ENCODE measurements at places on chromosomes 4 and X. TPM values are rescaled to one million over a fixed set of nuclear protein-coding genes. Genes with fewer than 3 reads are reported as not detected.

Gene GATA1
- not detected for total RNA-seq

Gene HSFX3
- total RNA-seq = not detected

Gene GRID2
- total RNA-seq = 2.9 TPM

Gene HMX1
- not detected for total RNA-seq

Gene ADRA2C
- total RNA-seq = 21.7 TPM

Data from adrenal gland (tissue), 19 donors.